Stimulated activated CD4-positive, alpha-beta T cell treated with anti-CD3 and anti-CD28 coated beads, Interleukin-12 subunit alpha, Interleukin-12 subunit beta, amount 100 ng/mL, for 48 hours (primary cell): ENCODE measurements at places on chromosomes 1 and 21.

- no peak for DNase-seq
Measured at GRCh38 chr1:172719694-172720138, 60.8 kb downstream of the FASLG start.

- DNase-seq, result no peak
Measured at GRCh38 chr1:213651077-213651476, 336.7 kb upstream of the PROX1 start.

DNA sequence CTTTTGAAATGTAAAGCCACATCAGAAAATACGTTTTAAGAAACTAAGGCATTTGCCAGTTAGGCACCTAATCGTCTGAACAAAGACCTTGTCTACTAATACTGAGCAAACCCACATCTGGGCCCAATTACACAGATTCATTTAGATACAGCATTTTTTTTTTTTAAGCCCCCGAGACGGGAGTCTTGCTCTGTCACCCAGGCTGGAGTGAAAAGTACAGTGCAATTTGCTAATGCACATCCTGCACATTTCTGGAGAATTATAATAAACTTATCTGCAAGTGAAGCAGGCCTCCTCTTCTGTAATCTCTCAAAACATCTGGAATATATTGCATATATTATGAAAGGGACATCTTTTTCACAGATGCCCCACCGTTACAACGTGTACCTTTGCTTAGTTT, 3.3 kb downstream of the RSRP1 start:
- DNase-seq, result no peak

- DNase-seq, result no peak
Measured at GRCh38 chr1:173478094-173478674, 1.0 kb downstream of the PRDX6 start.

DNA sequence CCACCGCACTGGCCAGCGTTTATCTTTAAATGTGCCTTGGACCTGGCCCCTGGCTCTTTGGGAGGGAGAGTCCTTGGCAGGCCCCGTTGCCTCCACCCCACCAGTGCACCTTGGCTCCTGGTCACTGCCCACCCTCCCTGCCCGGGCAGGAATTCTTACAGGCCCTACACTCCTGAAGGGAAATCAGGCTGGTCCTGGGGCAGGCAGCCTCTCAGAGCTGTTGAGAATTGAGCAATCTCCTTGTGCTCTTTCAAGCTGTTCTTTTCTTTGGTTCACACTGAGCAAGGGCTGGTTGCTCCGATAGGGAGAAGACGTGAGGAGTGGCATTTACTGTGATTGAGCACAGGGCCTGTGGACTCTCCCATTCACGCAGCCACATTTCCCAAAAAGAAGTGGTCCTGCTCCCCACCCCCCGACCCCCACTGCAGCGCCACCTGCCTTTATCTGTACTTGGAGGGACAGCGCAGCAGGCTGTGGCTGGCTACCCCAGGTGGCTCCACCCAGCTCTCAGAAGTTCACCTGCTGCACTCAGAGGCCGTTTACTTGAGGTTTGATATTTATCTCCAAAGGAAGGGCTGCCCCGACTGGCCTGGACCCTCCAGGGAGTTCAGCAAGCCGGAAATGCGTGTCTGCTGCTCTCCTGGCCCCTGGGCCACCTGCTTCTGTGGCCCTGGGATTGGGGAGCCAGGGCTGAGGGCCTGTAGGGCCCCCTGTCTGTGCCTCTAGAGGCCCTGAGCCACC, 47.8 kb downstream of the SKI start:
- DNase-seq, result no peak

DNA sequence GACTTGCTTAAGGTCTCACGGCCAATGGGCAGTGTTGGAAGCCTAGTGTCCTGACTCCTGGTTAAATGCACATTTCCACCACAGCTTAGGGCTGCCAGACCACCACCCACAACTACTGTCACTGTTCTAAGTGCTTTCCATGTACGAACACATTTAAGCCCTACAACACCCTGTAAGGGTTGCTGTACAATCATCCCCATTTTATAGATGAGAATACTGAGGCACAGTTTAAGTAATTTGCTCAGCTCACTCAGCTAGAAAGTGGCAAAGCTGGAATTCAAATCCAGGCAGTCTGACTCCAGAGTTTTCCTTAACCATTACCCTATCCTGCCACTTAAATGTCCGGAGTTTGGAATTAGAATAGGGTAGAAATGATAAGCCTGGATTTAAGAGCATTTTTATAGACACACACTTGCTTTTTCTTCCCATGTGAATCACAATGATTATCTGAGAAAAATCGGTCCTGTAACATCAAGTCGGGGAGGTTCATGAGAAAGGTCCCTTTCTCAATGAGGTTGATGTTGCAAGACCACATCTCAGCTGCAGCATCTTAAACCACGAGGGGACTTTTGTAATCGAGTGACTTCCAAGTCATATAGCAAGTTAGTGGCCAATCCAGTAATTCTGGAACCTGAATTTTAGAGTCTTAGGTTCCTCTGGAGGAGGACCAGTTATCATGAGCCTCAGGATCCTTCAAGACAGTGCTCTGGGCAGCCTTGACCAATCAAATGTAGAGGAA, 8.6 kb downstream of the E2F2 start:
- DNase-seq, result no peak

DNA sequence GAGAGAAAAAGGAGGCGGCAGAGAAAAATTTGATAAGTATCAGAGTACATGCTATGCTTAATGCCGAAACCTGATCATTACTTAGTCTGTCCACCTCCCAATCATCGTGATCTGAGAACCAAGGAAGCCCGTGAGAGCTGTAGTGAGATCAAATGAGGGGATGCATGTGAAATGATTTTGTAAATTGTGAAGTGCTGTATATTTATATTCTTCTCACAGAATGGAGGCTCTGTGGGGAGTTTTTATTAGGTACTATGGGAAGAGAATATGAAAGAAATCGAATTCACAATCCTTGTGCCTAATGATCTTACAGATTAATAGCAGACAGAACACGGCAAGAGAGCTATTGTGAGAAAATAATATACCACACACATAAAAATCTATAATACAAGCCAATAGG, 115.5 kb downstream of the LYPLAL1 start:
- DNase-seq, result no peak

DNA sequence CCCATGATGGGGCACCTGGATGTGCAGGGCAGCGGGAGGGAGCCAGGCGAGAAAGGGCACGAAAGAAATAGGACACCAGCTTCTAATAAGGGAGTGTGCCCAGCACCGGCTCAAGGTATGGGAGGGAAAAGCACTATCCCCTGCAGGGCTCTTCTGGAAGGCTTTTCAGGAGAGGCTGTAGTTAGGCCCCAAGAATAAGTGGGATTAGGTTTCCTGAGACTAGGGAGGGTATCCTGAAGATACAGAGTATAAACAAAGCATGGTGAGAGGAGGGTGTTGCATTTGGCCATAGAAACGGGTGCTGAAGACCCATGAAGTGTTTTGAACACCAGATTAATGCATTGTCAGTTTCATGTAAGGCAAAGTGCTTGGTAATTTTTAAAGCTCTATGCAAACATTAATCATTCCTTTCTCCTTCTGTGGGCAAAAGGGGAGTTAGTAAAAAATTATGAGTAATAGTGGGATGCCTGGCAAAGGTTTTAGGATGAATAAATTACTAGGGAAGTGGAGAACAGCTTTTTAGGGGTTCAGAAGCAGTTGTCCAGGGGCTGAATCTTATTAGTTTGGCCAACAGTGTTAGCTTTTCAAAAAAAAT, 74.0 kb downstream of the SYT6 start:
- DNase-seq, result no peak

GRCh38 chr1:109538827-109539555, 681 bp upstream of the GPR61 start:
- DNase-seq, result no peak

- DNase-seq, result no peak
Measured at GRCh38 chr1:68142036-68142435, 90.3 kb downstream of the WLS start.

DNA sequence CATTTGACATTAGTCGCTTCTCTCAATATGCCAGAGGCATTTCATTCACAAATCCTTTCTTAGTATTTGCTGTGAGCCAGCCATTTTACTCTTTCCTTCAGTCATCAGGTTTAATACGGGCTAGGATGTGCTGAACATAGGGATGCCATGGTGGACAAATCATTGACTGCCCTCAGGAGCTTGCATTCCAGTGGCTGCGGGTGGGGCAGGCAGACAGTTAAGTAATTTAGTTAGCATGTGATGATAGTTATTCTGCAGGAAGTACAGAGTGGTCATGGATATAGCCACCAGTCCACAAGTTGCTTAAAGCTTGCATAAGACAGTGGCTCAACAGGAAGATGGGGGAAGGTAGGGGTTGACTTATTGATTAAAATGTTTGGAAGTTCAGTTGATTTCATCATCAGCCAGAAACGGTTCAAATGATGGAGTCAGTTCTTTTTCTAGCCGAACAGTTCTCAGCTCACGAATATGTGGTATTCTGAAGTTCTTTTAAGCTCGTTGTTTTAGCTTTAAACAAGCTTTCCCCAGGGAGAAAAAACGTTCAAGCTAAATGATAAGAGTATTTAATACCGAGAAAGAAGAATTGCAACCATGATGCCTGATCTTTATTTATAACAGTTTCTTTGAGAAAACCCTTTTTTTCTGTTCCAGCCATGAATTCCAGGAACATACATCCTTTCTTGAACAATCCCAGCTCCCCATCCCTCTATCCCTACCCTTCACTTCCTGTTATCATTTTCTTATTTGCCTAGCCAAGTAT, 1.4 kb downstream of the SLC22A15 start:
- DNase-seq, result no peak

DNA sequence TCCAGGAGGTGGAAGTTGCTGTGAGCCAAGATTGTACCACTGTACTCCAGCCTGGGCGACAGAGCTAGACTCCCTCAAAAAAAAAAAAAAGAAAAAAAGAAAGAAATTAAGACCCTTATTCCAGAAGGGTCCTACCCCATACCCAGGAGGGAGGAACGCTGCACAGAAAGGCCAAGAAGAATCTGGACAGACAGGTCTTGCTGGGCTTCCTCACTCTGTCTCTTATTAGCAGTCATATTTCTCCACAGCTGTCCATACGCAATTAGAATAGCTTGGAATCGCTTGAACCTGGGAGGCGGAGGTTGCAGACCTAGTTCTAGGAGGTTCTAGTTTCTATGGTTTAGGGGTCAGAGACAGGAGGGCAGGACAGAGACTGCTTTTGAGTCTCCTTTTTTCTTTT, 3.2 kb upstream of the PAQR7 start:
- DNase-seq, result no peak

DNA sequence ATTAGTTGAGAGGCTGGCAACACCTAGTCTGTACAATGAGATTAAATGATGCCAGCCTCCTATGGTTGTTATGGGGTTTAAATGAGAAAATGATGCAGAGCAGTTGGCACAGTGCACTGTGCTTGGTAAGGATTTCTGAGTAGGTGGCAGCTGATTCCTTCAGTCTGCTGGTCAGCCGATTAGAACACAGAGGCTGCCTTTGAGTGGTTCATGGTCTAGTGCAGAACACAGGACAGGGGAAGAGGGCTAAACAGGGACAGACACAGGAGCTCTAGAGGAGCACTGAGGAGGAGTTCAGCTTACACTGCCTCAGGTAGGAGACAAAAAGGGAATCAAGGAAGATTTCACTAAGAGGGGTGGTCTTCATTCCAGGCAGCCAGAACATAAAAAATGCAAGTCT, 1.4 kb downstream of the TIE1 start:
- no peak for DNase-seq

GRCh38 chr1:156114101-156114918, at the start of gene LMNA:
Gene LMNA, plus strand, starts transcription at chr1:156114711. Its CDS starts 208 bp downstream, at chr1:156114919.
- DNase-seq, result peak; percentile 77

- peak; percentile 30 for DNase-seq
Measured at GRCh38 chr1:157490467-157491165, 61.7 kb downstream of the FCRL5 start.

DNA sequence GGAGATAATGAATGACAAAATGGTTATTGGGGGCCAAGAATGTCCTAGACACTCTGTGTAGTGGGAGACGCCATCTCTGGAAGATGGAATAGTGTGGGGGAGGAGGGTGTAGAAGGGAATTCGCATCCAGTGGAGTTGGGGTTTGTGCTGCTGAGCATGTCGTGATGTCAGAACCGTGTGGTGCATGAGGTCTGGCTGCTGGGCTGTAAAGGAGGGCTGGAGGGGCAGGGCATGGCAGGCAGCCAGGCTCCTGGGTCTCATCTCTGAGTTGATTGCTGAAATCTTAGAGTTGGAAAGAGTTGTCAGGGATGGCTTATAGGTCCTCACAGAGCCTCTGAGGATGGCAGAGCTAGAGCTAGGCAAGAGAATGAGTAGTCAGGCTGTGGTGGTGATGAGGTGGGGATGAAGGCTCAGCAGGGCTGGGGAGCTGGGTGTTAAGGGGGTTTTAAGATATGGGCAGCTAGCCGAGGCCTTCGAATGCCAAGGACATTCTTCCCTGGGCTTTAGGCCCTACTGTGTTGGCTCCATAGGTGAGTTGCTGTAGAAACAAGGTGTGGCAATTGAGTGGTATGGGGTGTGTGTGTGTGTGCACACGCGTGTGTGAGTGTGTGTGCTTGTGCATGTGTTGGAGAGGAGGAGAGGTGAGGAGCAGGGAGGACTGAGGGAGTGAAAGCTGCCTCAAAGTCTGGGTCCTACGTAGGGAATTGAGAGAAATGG, 1.9 kb downstream of the PPFIA4 start:
- no peak for DNase-seq

DNA sequence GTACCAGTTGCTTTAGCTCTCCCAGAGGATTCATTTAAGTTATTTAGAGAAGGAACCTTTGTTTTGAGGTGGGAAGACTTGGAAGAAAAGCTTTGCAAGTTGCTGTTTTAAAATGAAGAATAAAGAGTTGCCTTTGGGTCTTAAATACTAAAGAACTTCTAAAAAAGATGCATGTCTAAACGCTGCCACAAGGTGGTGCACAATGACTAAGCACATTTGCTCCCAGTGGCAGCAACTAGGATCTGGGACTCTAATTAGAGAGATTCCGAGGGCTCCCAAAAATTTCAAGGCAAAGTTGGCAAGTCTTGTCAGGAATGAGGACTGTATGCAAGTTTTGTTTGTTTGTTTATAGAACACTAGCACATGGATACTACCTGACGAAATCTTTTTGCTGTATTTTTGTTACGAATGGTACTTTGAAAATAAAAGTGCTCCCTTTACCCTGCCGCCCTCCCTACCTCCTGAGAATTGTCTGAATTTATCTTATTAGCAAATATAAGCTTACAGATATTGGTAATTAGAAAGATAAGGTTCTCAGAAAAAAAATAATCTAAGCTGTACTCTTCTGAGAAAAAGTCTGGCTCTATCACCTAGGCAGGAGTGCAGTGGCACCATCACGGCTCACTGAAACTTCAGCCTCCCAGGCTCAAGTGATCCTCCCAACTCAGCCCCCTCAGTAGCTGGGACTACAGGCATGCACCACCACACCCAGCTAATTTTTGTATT, 121.8 kb downstream of the HFM1 start:
- peak; percentile 47 for DNase-seq

DNA sequence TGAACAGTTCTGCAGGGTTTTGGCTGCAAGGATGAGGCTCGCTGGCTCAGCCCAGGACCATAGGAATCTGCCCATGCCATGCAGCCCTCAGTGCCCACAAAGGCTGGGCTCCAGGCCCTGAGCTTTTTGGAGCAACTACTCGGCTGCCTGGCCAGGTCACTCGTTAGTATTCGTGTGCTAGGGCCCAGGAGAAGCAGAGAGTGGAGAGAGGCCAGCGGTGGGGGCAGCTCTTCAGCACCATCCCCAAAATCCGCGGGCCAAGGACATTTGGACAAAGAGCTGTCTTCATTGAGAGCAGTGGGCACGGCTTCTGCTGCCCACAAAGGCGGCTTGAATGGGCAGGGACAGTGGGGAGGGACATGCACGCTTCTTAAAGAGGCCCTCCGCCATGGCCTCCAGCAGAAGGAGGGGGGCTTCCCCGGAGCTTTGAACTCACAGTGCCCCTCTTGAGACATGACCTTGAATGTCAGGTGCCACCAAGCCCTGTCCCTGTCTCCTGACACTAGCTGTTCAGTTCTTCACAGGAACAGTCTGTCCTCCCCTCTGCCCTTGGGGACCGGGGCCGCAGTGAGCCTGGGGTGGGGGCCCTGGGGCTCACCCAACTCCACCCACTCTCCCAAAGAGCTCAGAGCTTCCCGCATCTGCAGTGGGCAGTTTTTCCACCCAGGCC, 106.1 kb upstream of the ARHGEF16 start:
- DNase-seq, result no peak
